Retinal pigment epithelial cell (primary cell): ENCODE measurements at places on chromosomes 5 and 9.

GRCh38 chr5:138909734-138910133 lies 34.6 kb upstream of the LRRTM2 start:
- no peak for DNase-seq

DNA sequence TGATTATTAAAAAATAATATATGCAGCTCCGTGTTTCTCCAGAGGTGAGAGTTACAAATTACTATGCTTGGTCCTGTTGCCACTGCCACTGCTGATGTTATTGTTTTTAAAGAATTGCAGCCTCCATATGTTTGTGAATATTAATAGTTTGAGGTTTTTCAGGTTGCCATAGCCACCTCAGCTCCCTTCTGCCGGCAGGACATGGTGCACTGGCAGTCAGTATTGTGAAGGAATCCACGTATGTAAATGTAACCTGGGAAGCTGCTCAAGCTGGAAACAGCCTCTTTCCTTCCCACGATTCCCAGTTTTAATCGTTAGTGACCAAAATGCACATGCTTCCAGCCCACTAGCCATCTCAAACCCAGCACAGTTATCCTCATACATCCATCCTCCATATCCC lies 184.4 kb upstream of the CCNG1 start:
- DNase-seq: no peak

- DNase-seq: peak; percentile 9
These were observed 20.4 kb downstream of the BDP1 start for GRCh38 chr5:71475788-71476384.

- DNase-seq: peak; percentile 33
These were observed 11.6 kb upstream of the RAB14 start for GRCh38 chr9:121213136-121213806.

- no peak for DNase-seq
These were observed 91.1 kb downstream of the SNCAIP start for GRCh38 chr5:122402955-122403685.

DNA sequence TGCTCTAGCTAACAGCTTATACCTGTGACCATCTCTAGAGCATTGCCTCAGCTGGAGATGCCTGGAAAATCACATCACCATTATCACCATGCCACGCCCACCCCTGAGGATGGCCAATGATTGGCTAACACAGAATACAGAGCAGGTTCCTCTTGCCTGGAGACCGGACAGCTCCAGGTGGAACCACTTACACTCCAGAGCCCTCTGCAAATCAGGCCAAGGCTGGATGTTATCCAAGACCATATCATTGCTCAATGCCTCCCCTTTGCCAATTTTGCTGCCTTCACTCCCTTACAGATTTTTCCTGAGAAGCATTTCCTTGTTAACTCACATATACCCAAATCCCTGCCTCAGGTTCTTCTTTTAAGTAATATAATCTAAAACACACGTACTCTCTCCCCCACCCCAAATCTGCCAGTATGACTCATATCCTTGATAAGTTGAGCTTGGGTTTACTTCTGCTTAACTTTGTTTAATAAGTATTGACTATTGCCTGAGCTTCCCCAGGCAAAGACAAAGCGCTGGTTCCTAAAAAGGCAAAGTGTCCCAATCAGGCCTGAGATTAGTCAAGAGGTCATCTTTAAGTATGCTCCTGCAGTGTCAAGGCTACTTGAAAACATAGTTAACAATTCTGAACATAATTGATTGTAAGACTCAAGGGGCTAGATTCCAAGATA lies 309.6 kb downstream of the EPB41L4A start:
- peak; percentile 35 for DNase-seq

- no peak for DNase-seq
These were observed 105.0 kb upstream of the ALDH1B1 start for GRCh38 chr9:38287420-38287985.

DNA sequence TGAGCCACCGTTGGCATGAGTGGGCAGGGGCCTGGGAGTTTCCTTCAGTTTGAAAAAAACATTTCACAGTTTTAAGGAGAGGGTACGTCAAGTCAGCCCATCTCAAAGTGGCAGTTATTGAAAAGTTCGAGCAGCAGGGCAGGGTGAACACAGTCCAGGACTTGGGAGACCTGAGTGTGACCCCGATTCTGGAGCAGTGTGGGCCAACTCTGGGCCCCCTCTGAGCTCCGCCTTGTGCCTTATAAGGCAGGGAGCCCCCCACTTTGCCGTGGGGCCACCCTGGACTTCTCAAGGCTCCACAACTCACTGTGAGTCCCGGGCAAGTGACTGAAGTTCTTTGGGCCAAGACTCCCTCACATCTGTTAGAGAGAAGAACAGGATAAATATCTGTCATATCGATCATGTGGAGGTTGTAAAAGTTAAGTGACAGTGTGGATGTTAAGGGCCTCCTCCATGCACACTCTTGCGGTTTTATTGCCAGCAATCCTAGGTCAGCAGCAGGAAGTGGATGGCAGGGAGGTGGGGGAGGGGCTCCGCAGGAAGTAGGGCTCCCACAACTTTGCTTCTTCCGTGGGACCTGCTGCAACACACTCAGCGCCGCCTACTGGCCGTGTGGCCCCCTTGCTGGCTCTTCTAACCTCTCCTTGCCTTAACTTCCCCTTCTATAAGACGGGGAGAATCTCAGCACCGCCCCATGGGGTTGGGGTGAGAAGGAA lies 38.4 kb downstream of the HRH2 start:
- no peak for DNase-seq

GRCh38 chr5:159458217-159458711 lies 128.0 kb upstream of the IL12B start:
- no peak for DNase-seq

- DNase-seq: no peak
These were observed 75.1 kb downstream of the GNAQ start for GRCh38 chr9:77956555-77956954.

DNA sequence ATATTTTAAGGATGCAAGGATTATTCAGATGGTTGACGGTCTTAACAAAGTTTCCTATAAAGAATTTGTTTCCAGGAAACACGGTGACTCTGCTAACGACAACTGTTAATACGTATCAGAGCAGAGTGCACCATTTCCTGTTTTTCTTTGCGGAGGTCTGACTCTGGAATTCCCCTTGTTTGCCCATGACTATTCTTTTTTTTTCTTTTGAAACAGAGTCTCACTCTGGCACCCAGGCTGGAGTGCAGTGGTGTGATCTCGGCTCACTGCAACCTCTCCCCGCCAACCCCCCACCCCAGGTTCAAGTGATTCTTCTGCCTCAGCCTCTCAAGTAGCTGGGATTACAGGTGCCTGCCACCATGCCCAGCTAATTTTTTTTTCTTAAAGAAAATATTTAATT lies 115.9 kb downstream of the CDC42SE2 start:
- peak; percentile 43 for DNase-seq

DNA sequence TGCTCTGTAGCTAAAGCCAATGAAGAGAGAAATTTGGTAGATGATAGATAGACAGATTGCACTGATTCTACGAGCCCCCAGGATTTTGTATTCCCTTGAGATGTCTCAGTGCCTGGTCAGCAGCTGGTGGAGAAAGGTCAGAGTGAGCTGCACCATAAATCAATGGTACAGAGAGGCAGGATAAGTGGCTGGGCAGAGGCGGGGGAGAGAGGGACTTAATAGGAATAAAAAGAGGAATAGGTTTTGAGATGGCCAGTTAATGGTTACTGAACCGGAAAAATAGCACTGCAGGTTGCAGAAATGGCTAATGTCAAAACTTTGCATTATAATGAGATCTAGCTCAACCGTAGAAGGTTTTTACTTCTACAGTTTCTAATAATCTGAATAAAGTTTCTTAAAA lies 47.9 kb upstream of the SLC12A2 start:
- DNase-seq: no peak

DNA sequence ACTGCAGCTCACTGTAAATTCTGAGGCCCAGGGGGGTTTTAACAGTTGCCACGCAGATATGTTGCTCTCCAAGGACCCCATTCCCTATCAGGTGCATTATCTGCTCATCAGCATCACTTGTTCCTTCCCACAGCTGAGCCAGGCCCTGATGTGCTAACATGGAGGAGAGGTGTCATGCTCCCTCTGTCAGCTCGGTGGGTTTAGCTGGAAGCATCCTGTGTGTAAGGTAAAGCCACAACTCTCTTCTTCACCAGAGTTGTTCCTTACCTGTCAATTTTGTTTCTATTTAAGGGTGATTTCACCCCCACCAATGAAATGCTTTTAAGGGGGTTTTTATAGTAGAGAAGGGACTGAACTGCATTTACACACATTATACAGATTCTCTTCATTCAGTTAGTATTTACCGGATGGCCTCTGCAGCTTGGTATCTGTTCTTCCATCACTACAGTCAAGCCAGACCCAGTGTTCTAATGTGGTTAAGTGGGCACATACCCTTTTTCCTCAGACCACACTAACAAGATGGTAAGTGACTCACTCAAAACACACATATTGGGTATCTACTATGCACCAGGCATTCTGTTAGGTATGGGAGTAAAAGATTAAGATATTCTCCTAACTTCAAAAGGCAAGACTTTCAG lies 205.4 kb downstream of the DCP2 start:
- DNase-seq: no peak

DNA sequence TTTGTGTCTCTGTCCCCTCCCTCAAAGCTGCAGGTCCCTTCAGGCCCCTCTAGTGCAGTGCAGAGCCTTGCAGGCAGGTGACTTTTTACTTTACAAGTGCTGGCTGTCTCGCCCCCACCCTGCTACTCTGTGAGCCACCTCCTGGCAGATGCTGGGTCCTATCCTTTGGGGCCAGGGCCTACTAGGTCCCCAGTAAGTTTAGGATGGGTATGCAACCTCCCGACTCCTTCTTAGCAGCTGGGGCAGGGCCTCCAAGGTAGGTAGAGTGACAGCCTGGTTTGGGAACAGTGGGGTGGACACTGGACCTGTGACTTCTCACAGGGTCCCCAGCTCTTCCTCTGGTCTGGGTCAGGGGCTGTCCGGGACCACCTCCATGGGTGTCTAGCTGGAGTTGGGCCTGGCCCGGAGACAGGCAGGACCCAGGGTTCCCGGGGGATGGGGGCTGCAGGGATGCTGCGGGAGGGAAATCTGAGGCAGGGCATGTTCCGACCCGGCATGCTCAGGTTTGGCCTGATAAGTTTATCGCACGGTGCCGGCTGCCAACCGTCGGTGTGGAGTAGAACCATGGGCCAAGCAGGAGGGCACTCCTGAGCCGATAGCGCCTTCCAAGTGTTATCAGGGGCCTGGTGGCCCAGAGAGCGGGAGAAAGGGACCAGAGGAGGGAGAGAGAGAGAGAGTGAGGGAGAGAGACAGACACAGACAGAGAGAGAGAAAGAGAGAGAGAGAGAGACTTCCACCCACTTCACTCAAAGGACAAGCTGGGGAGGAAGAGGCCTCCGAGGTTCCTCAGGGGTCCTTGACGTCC lies 20.5 kb downstream of the GFI1B start:
- DNase-seq: no peak

GRCh38 chr5:52777186-52777585 lies 10.5 kb upstream of the ITGA1 start:
- no peak for DNase-seq

- peak; percentile 83 for DNase-seq
These were observed 18.5 kb upstream of the ERMP1 start for GRCh38 chr9:5851445-5851844.

DNA sequence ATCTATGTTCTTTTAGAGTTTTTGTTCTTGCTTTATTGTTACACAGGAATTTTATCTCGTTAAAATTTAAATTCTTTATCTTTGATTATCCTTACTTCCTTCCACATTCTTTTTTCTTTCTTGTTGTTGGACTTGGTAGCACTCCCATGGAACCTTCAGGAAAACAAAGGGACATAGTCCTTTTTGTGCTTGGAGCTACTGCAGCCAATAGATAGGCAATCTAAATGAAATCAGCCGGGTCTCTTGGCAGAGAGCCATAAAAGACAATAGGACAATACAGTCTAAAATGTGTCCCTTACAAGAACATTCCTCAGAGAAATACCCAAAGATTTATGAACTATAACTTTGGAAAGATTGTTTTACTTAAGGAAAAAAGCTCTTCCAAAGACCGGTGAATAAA lies 548.1 kb upstream of the C9orf72 start:
- no peak for DNase-seq
